ENCODE measurements at places on chromosomes 7 and 10.
A peak's percentile ranks its signal among the peaks of the same experiment; 100 is the strongest.

DNA sequence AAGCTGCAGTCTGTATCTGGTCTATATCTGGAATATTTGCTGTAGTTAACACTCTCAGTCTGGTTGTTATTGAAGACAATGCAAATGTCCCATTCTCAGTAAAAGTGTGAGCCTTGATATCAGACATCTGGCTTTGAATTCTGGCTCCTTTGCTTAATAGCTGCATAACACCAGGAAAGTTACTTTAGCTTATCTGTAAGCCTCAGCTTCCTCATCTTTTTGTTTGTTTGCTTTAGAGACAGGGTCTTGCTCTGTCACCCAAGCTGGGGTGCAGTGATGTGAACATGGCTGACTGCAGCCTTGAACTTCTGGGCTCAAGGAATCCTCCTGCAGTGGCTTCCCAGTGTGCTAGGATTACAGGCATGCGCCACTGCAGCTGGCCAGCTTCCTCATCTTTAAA lies 41.3 kb downstream of the CNNM2 start:
- DNase-seq, result no peak

GRCh38 chr7:953547-954327 lies 743 bp downstream of the ADAP1 start:
- no peak for DNase-seq

DNA sequence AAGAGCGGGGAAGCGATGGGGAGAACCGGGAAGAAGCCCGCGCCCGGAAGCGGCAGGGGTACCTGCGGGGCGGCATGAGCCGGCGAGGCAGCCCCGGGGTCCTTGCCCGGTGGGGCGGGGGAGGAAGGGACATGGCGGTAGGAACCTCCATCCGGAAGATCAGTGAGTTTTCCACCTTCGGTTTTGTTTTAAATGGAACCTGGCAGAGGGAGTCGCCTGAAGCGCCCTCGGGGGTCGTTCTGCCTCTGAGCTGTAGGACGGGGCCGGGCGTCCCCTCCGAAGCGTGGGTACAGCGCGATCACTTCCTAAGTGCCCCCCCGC lies 471 bp downstream of the PFKP start:
- DNase-seq, result no peak

- no peak for DNase-seq
These were observed 445.7 kb upstream of the C7orf33 start for GRCh38 chr7:148144827-148145226.

DNA sequence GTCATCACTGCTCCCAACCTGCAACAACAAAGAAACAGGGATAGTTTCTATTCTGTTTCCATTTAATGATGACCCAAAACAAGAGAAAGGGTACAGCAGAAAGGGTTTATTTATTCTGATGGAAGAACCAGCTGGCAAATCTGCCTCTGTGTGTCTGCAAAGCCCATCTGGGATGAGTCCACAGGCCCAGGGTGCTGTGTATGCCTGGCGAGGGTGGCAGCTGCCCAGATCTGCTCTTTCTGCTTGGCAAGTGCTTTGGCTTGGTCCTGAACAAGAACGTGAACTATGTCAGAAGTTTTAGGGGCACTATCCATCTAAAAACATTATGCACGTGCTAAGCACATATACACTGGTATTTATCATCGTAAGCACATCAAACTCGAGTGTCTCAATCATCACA lies 333.8 kb downstream of the CXCL12 start:
- no peak for DNase-seq

- no peak for DNase-seq
These were observed 96.9 kb downstream of the SORBS1 start for GRCh38 chr10:95464280-95464679.

- no peak for DNase-seq
These were observed 22.9 kb upstream of the GPR22 start for GRCh38 chr7:107446988-107447387.

GRCh38 chr7:3995187-3995586 lies 686.9 kb upstream of the FOXK1 start:
- DNase-seq, result no peak

DNA sequence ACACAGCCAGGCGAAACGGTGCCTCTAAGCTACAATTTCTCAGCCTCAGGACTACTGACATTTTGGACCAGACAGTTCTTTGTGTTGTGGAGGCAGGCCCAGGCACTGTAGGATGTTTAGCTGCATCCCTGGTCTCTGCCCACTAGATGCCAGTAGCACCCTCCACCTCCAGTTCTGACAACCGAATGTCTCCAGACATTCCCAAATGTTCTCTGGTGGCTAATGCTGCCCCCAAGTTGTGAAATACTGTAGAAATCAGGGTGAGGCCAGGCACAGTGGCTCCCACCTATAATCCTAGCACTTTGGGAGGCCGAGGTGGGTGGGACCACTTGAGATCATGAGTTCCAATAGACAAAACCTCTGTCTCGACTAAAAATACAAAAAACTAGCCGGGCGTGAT lies 18.2 kb downstream of the HNRNPF start:
- no peak for DNase-seq

- no peak for DNase-seq
These were observed 25.7 kb upstream of the CDK14 start for GRCh38 chr7:90570373-90570959.

- DNase-seq, result no peak
These were observed 318.0 kb downstream of the GRID1 start for GRCh38 chr10:86048571-86048970.

DNA sequence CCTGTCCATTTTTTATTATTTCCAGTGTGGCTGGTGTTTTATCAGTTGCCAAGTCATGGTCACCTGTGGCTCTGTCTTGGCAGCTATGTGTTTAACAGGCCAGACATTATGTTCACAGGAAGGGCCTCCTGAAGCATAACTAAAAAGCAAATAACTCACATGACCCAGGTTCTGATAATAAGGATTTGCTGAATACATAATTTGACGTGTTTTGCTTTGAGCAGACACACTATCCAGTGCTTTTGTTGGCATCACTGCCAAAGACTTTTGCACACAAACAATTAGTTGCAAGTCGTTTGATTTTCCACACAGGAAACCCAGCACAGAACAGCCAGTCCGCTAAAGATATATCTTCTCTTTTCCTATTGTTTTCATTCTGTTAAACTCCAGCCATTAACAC lies 173.6 kb downstream of the ARL4A start:
- DNase-seq, result no peak

GRCh38 chr7:155732286-155732685 lies 80.0 kb downstream of the SHH start:
- DNase-seq, result no peak

DNA sequence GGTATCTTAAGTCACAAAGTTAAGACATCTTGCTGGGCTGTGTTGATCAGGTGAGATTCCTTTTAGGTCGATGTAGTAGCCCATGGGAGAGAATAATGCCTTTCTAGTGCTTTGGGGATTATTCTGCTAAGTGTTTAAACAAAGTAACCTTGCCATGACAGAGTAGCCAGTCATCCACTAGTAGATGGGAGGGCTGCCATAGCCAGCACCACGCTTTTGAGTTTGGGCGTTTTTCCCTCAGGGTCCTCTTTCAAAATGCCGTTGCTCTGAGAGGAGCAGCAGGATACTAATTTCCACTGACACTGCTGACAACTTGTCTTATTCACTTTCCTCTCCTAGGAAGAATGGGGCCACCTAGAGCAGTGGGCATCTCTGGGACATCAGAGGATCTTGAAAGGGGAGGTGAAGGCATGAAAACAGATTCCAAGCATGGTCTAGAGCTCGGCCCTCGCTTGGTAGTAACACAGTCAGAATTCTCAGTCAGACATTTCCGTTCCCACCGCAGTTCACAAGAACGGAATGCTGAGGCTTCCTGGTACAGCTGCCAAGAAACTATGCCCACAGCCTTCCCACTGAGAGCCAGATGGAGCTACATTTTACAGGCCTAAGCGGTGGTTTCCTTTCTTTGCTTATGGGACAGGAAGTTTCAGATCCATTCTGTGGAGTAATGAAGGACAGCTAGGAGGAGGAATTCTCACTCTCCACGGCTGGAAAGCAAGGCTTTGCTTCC lies 15.3 kb upstream of the RSU1 start:
- DNase-seq, result no peak

GRCh38 chr10:109306698-109307097 lies 616.6 kb downstream of the XPNPEP1 start:
- no peak for DNase-seq

DNA sequence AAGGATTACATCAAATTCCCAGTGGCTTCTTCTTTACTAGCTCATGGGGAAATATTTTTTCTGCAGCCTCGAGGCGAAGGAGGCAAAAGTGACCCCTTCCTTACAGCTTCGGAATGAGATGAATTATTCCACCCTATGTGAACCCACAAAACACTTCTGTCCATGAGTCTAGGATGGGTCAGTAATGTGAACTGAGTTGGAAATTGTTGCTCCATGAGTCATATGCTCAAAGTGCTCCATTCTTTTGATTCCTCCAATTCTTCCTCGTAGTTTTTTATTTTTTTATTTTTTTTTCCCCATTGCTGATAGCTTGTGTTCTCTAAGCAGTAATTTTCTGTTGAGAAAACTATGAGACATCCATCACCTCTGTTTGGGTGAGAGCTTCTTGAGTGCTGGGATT lies 31.7 kb upstream of the FAM204A start:
- DNase-seq, result no peak

GRCh38 chr7:84847790-84848189 lies 339.1 kb downstream of the SEMA3D start:
- DNase-seq, result no peak

- peak; percentile 91 for DNase-seq
These were observed 45.6 kb upstream of the CFAP46 start for GRCh38 chr10:132987671-132988571.

DNA sequence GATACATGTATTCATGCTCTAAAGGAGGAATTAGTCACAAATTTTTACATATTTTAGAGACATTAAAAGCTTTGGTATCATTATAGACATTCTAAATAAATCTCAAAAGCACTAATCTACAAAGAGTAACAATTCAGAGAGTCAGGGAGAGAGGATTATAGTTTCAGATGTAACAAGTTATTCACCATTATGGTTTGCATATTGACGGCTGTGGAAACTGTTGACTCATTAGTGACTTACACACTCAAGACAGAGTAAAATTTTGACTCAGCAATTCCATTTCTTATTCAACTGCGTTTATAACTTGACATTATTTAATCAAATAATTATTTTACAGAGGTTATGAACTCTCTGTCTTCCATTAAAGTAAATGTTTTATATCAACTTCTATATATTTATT lies 95.4 kb upstream of the SEMA3C start:
- peak; percentile 8 for DNase-seq

DNA sequence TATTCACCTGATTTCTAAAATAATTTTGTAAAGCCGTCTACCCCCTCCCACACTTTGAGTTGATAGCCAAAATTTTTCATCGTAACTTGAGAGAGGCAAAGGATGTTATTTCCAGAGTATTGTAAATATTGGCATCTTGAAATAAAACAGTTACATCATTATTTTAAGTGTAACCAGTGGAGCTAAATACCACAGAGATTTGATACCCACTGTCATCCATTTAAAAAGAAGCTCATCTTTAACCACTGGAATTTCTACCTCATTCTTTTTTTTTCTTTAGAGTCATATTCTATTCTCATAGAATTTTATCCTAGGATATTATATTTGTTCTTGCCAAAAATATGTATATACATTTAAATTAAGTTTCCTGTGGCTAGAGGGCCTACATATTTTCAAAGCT lies 48.6 kb downstream of the CAMK1D start:
- DNase-seq, result no peak

- no peak for DNase-seq
These were observed 2.3 kb upstream of the SMKR1 start for GRCh38 chr7:129499999-129500398.

DNA sequence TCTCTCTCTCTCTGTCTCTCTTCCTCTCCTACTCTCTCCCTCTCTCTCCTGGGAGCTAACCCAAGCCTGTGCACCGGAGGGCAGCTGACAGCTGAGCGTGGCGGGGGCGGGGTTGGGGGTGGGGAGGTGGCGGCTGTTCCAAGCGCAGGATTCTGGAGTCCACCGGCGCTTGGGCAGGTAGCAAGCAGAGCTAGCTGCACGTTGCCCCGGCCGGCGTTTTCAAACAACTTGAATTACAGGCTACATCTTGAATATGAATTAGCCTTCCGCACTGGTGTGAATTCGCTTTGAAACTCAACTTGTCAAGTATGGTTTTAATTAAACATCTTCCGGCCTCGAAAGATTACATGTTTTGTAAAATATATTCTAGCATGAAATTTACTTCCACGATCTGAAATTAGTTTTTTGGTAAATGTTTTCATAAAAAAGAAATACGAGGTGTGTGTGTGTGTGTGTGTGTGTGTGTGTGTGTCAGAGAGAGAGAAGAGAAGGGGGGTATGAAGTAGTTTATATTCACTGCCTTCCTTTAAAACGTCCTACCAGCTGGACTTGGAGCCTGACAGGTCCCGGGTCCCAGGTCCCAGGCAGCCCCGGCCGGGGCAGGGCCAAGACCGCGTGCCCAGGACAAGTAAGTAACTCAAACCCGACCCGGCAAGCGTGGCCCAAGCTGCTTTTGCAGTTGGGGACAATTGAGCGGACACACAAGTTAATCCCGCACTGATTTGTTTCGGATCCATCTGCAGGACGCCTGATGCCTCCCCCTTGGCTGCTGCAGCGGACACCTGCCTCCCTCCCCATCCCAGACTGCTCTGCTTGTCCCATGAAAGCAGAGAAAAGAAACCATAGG lies 9.0 kb upstream of the DLX6 start:
- no peak for DNase-seq

- DNase-seq, result no peak
These were observed 35.5 kb downstream of the SVOPL start for GRCh38 chr7:138665669-138666140.

GRCh38 chr7:44172352-44172751 lies 16.9 kb downstream of the GCK start:
- no peak for DNase-seq

DNA sequence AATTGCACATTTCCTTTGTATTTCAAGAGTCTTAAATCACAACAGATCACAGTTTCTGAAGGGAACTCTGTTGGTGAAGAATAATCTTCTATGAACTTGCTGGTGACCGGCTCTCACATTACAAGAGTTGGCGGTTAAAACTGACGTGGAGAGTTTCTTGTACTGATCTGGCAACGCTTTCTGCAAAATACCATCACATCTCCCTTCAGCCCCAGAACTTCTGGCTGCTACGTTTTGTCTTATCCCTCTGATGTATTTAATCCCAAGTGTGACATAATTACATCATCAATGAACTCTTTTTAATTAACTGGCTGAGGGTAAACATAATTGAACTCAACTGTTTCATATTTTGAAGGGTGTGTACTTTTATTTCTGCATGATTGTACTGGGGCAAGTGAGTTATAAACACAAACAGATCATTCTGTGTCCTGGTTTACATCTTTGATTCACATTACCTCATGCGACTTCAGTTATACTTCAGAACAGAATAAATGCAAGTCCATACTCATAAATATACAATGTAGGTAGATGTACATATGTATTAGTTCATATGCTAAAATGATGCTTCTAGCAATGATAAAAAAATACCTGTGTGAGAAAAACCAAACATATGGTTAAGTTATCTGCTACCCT lies 105.1 kb upstream of the NPVF start:
- DNase-seq, result no peak
